ENCODE measurements at places on chromosomes 2 and 18. TPM values are rescaled to one million over a fixed set of nuclear protein-coding genes. Genes with fewer than 3 reads are reported as not detected.

Gene LRRC30
- total RNA-seq: not detected

Gene NT5DC4
- not detected for total RNA-seq

Gene PPP1R7
- 48.1 TPM for total RNA-seq

Gene LRRTM1
- total RNA-seq: not detected

Gene THSD7B
- not detected for total RNA-seq

Gene ABHD3
- total RNA-seq: 9.5 TPM

Gene IL1RL2
- total RNA-seq: 20.6 TPM

Gene DSC1
- total RNA-seq: 835 TPM

Gene BMP10
- total RNA-seq: not detected

Gene MRPS5
- total RNA-seq: 27.8 TPM

Gene SCN2A
- 0.04 TPM for total RNA-seq

Gene PTPRM
- 23.5 TPM for total RNA-seq

Gene NOTO
- total RNA-seq: not detected

Measured in lower leg skin (tissue), 4 donors.